CD4-positive, alpha-beta T cell treated with Interleukin-6 at 100 ng/mL for 8 hours (primary cell): ENCODE measurements at places on chromosomes 12 and 14.

DNA sequence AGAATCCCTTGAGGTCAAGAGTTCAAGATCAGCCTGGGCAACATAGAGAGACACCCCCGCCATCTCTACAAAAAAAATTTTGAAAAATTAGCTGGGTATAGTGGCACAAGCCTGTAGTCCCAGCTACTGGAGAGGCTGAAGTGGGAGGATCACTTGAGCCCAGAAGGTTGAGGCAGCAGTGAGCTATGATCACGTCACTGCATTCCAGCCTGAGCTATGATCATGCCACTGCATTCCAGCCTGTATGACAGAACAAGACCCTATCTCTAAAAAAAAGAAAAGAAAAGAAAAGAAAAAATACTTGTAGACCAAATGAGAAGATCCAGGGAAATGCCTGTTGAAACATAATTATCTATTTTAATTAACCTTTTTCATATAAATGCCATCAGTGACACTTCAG, 93.8 kb upstream of the MDM1 start:
- no peak for DNase-seq

GRCh38 chr12:33586576-33586975, 147.0 kb upstream of the SYT10 start:
- no peak for DNase-seq

- DNase-seq = no peak
Measured at GRCh38 chr14:73246387-73247150, 9.3 kb downstream of the PAPLN start.

DNA sequence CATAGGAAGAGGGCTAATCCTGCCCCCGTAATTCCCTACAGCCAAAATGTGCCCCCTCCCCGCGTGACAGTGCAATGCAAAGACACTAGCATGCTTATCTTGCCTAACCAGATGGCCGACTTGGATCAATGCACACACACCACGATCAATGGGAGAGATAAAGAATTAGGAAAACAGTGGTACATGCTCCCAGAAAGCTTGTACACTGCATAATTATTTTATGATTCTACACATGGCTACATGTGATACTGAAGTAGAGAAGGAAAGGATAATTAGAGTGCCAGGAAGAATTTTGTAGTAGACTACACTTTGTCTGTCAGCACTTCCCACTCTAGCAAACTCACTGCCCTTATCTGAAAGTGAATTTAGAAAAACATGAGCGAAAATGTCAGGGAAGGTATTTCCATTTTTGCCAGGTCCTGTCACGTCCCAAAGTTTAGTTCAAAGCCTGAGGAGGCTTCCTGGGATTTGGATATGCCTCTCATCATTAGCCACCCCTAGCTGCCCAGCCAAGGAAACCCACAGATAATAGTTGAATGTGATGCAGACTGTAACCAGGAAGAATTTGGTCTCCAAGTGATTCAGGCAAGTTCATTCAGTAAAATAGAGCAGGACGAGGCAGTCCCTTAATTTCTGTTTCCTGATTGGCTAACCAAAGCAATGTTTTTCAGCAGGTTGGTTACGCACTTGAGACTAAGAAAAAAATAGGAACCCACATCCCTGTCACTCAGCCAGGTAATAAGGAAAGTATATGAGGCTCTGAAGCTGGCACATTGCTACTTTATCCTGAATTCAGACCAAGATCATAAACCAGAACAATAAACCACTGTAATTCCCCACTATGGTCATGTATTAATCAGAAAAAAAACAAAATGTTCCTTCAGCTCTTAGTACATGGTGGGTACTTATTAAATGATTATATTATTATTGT, 199.6 kb upstream of the OTX2 start:
- no peak for DNase-seq

DNA sequence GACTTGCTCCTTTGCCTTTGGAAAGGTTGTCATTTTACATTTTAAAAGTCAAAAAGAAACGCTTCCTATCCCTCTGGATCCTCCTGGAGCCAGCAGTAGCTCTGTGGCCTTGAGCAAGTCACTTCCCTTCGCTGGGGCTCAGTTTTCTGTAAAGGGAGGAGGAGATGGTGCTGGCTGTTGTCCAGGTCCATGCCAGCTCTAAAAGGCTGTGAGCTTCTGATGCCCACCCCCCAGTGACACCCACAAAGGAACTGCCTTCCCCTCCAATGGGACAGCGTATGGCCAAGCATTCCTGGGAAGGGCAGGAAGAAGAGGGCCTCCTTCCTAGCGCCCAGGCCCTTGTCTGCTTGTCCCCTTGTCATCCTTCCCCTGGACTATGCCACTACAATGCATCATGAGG, 81.5 kb downstream of the NTF3 start:
- no peak for DNase-seq

DNA sequence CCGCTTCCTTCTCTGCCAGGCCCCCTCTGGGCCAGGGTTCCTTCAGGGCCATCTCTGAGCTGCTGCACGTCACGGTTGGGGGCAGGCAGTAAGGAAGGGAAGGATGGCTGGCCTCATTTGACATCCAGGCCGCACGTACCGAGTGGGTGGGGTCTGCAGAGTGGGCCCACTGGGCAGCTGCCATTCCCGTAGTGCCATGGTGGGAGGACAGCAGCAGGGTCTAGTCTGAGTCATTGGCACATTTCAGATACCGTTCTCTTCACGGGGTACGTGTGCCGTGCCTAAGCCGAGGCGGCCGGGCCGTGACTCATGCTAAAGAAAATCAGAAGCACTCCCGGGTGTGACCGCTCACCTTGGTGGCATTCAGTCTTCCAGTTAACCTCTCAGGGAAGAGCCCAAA, 43.9 kb downstream of the IL31 start:
- no peak for DNase-seq

- DNase-seq = no peak
Measured at GRCh38 chr14:104023325-104024055, 62.0 kb upstream of the ASPG start.

DNA sequence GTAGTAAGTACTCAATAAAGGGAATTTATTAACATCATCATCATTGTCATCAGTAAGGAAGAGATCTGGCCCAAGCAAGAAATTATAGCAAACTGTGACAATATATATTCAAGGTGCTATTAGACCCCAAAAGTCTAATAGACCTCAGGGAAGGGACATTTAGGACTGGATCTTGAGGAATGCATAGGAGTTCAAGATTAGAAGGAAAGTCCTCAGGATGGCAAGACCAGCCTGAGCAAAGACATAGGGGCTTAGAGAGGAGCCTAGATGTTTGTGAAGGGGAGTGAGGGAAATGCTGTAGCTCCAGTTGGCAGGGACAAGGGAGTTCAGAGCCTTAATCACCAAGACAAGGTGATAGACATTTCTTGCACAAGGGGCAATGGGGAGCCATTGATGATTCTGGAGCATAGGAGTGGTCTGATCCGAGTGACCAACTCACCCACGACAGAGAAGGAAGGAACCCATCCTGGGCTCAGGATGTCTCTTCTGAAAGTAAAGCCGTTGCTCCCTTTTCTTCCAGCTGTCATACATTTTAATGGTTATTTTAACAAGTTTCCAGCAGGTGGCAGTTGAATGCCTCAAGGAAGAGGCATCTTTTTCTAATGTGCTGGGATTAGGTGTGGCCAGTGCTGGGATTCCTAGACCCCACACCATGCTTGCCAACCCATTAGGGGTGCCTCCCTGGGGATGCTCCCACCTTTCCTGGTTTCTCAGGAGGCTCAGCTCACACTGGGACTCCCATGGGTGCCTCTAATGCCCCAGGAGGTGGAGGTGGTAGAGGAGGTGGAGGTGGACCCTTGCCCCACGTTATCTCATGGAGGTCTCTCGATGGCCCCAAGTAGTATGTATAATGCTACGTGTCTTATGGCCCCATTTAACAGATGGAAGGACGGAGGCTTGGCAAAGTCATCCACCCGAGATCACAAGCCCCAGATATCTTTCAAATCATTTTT, 37.8 kb downstream of the PHETA1 start:
- DNase-seq = peak; percentile 6

DNA sequence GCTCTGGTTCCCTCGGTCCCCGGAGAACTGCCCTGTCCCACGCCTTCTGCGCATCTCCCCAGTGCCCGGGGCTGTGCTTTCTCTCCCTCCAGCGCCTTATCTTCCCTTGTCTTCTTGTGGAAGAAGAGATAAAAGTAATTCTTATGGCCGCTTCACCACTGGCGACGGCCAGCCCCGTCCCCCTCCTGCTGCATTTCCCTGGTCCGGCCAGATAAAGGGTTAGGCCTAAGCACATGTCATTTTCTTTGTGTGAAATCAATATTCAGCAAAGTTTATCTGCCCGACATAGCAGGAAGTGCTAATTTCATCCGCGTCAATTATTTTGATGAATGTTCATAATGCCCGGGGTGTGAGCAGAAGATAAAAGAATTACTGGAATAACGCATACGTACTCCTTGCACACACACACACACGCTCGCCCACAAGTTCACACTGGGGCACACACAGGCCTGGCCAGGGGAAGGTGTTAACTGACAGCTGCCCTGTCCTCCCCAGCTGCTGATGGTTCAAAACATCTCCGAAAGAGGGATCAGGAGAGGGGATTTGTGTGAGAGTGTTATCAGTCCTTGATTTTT, 177.7 kb upstream of the LHX5 start:
- DNase-seq = no peak

DNA sequence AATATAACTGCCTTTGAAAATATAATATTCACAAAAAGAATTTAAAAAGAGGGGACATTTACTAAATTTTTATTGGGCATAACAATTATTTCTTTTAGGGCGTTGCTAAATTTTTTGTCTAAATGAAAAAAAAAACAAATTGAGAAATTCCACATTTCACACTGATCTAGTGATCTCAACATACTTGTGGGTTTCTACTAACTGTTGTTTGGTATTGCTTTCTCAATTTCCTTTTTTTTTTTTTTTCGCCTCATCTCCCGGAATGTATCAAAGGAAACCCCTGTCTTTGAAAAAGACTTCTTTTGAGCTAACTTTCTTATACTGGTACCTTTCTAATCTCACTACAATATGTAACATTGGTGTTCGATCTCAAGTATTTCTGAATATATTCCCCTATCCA, at the start of gene CLEC4D:
TSS of gene CLEC4D (plus strand) at position 248 of the 400 bp plus-strand sequence. CDS start 230 bp downstream, outside the sequence.
- DNase-seq = no peak

GRCh38 chr12:94614288-94614721, 36.1 kb downstream of the TMCC3 start:
- no peak for DNase-seq

- no peak for DNase-seq
Measured at GRCh38 chr14:71139294-71139946, 232.2 kb downstream of the PCNX1 start.

- no peak for DNase-seq
Measured at GRCh38 chr12:122354958-122355641, 67.4 kb downstream of the CLIP1 start.

DNA sequence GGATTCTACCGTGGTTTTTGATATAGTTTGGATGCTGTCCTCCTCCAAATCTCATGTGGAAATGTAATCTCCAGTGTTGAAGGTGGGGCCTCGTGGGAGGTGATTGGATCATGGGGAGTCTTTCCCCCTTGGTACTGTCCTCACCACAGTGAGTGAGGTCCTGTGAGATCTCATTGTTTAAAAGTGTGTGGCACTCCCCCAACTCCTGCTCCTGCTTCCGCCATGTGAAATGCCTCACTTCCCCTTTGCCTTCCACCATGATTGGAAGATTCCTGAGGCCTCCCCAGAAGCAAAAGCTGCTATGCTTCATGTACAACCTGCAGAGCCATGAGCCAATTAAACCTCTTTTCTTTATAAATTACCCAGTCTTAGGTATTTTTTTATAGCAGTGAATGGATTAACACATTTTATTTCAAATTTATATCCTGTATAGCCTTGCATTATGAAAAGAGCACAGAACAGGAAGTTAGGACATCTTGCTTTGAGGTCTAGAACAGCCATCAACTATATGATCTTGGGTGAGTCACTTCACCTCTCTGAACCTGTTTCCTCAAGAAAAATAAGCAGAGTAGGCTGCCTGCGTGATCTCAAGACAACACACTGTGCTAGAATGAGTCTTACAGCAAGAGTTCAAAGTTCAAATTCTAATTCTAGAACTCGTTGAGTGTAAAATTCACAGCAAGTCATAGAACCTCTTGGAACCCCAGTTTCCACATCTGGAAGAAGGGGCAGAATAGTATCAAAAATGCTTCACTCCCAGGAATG, 160.9 kb upstream of the EEA1 start:
- no peak for DNase-seq

DNA sequence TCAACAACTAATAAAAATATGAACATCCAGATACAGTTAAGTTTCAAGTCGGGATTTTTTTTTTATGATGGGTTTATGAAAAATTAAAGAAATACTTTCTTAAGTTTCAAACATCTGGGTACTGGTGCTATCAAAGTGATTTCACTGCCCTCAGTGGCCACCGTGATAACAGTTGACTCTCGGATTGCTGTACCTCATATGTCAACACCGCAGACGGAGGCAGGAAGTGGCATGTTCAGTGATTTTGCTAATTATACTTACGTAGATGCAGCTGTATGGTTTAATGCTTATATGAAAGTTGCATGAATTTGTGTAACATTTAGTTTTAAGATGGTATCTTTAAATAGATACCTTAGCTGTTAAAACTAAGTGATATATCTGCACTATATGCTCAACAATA, 20.8 kb upstream of the FBLN5 start:
- DNase-seq = peak; percentile 48

GRCh38 chr14:35963209-35963608, 137.1 kb downstream of the BRMS1L start:
- DNase-seq = no peak

DNA sequence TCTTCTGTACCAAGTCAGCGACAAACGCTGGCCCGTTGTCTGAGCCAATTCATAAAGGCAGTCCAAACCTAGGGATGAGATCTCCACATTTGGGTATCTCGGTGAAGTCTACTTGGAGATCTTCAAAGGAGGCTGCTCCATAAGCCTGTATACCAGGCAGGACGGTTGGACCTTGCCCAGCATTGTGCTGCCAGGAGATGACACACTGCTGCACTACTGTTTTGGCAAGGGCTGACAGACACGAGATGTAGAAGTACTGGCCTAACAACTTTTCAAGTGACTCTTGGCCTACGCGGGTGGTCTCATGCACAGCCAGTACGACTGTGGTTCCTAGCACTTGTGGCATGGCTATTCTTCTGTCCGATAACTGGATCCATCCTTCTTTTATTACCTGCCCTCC, 135.3 kb downstream of the SLC38A6 start:
- DNase-seq = no peak

GRCh38 chr12:1422604-1423315, 171.6 kb downstream of the FBXL14 start:
- DNase-seq = no peak

GRCh38 chr12:100716945-100717732, 77.4 kb upstream of the ANO4 start:
- no peak for DNase-seq

- no peak for DNase-seq
Measured at GRCh38 chr14:68791902-68792677, 777 bp downstream of the ZFP36L1 start.

- DNase-seq = no peak
Measured at GRCh38 chr14:90562652-90563051, 165.8 kb downstream of the CALM1 start.
